ENCODE measurements at places on chromosomes 2 and 18. TPM values are rescaled to one million over a fixed set of nuclear protein-coding genes. Genes with fewer than 3 reads are reported as not detected.

- no peak for DNase-seq
These were observed 334.5 kb upstream of the SKOR2 start for GRCh38 chr18:47585914-47586313.

GRCh38 chr2:11543337-11544216, 9.7 kb downstream of the GREB1 start:
- no peak for DNase-seq

DNA sequence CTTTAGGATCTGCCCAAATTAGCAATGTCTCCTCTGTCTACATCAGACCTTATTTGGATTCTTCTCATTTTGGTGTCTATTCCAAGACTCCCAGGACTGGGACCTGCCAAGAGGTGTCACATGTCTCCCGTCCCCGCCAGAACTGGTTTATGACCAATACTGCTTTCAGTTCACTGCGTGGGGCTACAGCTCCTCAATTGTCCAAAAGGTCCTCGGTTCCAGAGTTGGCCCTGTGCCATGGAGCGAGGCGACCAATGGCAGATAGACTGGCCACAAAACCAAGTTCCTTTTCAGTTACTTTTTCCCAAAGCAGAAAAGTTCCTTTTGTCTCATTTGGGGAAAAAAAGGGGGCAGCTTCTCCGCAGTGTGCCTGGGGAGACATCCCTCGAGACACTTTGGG, 144.1 kb upstream of the ZNF236 start:
- no peak for DNase-seq

GRCh38 chr2:19488009-19488691, 129.7 kb upstream of the OSR1 start:
- no peak for DNase-seq

- no peak for DNase-seq
These were observed 19.3 kb upstream of the ODC1 start for GRCh38 chr2:10467401-10467800.

DNA sequence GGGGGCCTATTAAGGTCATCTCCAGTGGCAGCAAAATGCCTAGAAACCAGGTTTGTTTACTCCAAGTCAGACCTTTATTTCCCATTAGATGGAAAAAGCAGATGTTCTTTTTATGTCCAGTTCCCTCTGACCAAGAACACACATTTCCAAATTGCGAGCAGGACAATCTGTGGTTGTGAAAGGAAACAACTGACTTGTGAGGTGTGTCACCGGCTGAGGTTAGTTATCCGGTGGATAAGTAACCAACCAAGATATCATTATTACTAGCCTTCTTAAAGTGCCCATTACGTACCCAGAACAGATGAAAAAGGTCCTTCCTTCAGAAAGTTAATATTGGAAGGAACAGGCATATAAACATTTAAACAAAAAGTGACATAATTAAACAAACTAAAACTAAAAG, 112.9 kb downstream of the THADA start:
- DNase-seq = no peak

The APOB gene
- polyA plus RNA-seq = 2.3 TPM

- no peak for DNase-seq
These were observed 312.3 kb upstream of the PKDCC start for GRCh38 chr2:41735476-41735875.

GRCh38 chr2:120766470-120767351, 31.0 kb downstream of the GLI2 start:
- no peak for DNase-seq

DNA sequence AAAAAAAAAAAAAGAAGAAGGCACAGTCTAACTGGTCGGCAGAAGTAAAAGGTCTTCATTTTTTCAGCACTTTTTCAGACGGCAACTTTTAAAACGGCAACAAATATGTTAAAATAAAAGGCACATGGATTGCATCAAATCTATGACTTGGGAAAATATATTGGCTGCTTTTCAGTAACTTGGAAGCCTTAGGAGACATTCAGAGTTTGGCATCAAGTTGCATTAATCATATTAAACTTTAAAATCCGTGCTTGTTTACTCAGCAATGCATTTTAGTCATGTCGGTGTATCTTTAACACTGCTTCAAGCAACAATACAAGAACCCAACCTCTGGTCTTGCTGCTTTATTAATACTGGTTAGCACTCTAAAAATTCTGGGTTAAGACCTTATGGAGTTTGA, 111.1 kb downstream of the MEP1B start:
- DNase-seq = no peak

- DNase-seq = no peak
These were observed 5.3 kb upstream of the G6PC2 start for GRCh38 chr2:168895771-168896170.

DNA sequence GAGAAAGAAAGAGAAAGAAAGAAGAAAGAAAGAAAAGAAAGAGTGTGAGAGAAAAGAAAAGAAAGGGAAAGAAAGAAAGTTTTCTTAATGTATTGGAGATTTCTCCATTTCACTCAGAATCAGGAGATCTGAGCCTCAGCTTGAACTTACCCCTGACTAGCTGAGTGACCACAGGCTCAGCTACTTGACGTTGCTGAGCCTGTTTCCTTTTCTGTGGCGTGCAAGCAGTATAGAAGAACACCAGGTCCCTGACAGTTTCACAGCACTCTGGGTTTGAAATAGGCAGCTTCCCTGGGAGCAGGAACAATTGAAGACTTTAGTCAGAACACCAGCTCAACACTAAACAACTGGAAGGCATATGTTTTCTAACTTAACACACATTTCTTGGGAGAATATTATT, 44.7 kb downstream of the MARCO start:
- no peak for DNase-seq

The DNAJC5G gene
- 0.11 TPM for polyA plus RNA-seq

DNA sequence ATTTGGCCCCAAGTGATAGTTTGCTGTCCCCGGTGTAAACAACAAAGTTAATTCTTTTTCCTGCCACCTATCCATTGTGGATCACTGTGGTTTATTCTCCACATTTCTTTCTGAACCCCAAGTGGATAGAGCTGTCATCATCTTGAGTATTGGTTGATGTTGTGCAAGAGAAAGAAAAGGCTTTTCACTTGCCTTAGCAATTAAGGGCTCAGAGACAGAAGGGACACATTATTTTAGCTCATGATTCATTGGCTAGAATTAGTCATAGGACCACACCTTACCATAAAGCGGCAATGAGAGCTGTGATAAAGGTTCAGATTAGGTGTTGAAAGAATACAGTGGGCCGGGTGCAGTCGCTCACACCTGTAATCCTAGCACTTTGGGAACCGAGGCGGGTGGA, 442.1 kb upstream of the DCC start:
- no peak for DNase-seq

DNA sequence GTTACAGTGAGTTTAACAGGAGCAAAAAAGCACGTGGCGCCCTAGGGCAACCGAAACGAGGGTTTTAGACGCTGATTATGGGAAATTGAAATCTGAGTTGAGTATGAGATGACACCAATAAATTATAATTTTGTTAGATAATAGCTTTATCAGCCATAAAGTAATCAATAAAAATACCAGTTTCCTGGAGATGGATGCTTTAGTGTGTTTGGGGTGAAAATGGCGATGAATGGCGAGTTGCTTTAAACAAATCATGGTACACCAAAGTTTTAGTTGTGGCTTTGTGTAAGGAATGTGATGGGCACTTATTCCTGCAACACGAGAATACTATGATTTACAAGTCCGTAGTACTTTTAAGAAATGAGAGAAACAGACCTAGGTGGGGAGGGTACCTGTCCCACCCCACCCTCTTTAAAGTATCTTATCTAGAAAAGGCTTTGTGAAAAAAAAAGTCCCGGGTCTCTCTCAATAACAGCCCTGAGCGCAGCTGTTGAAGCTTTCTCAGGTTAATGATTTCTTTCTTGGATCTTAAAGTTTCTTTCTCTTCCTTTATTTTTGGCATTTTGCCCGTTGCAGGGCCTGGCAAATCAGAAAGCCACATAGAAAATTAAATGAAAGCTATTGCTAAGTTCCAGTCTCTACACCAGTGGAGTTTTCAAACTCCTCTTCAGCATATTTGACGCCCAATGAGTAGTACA, 1.5 kb upstream of the RRM2 start:
- DNase-seq = no peak

The MTCL1 gene
- polyA plus RNA-seq = 9.5 TPM

- no peak for DNase-seq
These were observed 15.6 kb downstream of the ATOH8 start for GRCh38 chr2:85769236-85769982.

- DNase-seq = no peak
These were observed 15.1 kb downstream of the AAK1 start for GRCh38 chr2:69628325-69629021.

- DNase-seq = peak; percentile 43
These were observed 12.4 kb downstream of the NIF3L1 start for GRCh38 chr2:200901459-200902072.

The DLGAP1 gene
- polyA plus RNA-seq = 0.10 TPM

DNA sequence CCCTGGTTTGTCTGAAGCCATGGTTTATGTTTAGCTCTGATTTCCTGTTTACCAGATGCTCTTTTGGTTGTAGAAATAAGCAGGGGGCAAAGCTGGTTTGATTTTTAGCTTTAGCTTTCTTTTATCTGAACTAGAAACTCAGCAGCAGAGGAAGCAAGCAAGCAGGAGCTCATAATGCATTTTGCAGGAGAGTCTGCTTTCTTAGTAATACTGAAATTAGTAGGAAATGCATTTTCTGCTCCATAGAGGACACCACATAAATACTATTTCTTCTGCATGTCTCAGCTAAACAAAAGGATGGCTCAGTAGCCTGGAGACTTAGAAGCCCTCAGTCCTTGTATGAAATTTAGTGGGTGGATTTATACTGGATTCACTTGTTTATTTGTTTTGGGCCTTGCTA, 23.1 kb downstream of the DGUOK start:
- no peak for DNase-seq

- no peak for DNase-seq
These were observed 133.8 kb downstream of the ARL4C start for GRCh38 chr2:234363011-234363487.

The IL1F10 gene
- not detected for polyA plus RNA-seq

The DPP4 gene
- 3.4 TPM for polyA plus RNA-seq

GRCh38 chr2:196712867-196713266, 73.4 kb downstream of the CCDC150 start:
- DNase-seq = no peak

GRCh38 chr2:241125626-241126025, 23.5 kb upstream of the MTERF4 start:
- no peak for DNase-seq

DNA sequence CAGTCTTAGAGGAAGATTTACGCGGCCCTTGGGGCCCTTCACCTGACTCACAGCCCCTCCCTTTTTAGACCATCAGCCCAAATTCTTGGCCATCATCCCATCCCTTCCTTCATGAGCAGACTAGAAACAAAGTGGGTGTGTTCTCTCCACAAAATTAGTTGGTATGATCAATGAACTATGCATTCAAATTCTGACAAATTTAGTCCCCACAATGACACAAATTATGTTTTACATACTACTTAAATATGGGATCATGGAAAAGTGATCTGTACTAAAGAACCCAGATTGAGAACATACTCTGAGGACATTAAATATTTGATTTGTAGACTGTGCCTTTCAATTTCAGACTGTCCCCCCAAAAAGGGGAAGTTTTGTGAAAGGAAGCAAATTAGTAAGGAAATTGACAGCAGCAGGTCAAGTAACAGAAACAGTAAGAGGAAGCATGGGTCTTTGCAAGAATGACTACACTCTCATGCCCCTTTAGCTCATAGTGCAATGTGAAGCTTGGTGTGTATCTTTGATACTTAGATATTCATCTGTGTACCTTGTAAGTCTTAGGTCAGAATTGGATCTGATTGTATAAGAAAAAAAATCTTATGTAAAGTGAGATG, 2.2 kb upstream of the MAPRE2 start:
- DNase-seq = no peak

The NTSR2 gene
- polyA plus RNA-seq = not detected

- no peak for DNase-seq
These were observed 392.8 kb downstream of the PTH2R start for GRCh38 chr2:208799397-208799796.

- DNase-seq = no peak
These were observed 178.7 kb downstream of the NCKAP5 start for GRCh38 chr2:133389569-133389968.

GRCh38 chr2:56170504-56170903, 13.3 kb upstream of the CCDC85A start:
- DNase-seq = no peak

The STARD6 gene
- not detected for polyA plus RNA-seq

DNA sequence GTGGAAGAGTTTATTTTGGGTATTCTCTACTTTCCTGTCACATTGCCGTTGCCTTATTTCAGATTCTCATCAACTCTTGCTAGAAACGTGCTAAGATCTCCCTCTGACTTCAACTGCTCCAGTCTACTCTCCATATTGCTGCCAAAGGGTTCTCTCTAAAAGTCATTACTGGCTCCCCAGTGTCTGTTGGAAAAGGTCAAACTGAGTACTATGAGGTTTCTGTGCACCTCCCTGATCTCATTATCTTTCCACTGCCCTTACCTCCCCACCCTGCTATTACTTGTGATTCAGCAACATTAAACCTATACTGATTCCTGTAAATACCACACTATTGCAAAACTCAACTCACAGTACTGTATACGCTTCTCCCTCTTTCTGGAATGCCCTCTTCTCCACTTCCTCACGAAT, 1.9 kb upstream of the KRCC1 start:
- DNase-seq = no peak

GRCh38 chr2:99238599-99238998, 16.9 kb downstream of the LYG2 start:
- peak; percentile 27 for DNase-seq

DNA sequence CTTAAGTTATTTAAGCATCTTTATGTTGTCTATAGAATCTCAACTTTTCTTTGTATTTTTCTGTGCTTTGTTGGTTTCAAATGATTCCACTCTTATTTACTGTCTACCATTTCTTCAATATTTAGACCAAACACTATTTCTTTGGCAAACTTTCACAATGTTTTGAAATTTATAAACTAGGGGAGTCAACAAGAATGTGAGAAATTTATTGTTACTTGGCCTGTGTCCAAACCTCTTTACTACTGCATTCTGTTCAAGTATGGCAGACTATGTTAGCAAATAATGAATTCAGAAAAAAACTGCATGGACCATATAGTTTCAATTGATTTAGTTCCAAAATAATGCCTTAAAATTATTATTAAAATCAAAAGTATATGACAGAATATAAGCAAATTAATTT, 470.2 kb downstream of the FBXO15 start:
- no peak for DNase-seq

- DNase-seq = no peak
These were observed 4.0 kb upstream of the SLC3A1 start for GRCh38 chr2:44271296-44271695.

GRCh38 chr2:226048611-226049010, 649.1 kb downstream of the NYAP2 start:
- DNase-seq = no peak

- DNase-seq = no peak
These were observed 109.9 kb downstream of the MSTN start for GRCh38 chr2:189952536-189953109.

The RIF1 gene
- polyA plus RNA-seq = 5.0 TPM

GRCh38 chr18:9688036-9688741, 19.9 kb upstream of the RAB31 start:
- DNase-seq = no peak

DNA sequence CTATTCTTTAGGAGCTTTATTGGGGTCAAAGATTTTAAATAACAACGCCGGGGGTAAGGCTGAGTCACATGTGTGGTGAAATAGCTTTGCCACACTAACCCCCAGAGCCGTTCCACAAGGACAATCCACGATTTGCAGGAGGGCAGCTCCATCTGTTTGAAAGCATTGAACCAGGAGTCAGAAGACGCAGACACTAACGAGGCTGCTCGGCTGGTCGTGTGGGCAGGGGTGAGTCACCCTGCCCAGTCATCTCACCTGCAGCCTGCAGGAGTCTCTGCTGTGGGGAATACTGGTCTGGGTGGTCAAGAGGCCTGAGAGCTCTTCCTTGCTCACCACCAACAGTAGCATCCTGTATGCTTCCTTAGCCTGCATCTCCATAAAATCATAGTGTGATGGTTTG, 149.2 kb upstream of the NCK2 start:
- no peak for DNase-seq

All from heart left ventricle (tissue), 16 donors.